ENCODE measurements at places on chromosomes 6 and 20. TPM values are rescaled to one million over a fixed set of nuclear protein-coding genes. Genes with fewer than 3 reads are reported as not detected.

The SMOC2 gene
- 2.9 TPM for total RNA-seq

The RNF144B gene
- total RNA-seq = 0.12 TPM

The MTFR2 gene
- 0.17 TPM for total RNA-seq

The COL21A1 gene
- 151 TPM for total RNA-seq

The TRIM31 gene
- not detected for total RNA-seq

The TNFAIP3 gene
- 5.1 TPM for total RNA-seq

The CNPY3 gene
- total RNA-seq = 44.8 TPM

The ADGRG6 gene
- total RNA-seq = 12.1 TPM

The SLC2A10 gene
- 43.6 TPM for total RNA-seq

The MCHR2 gene
- total RNA-seq = not detected

The SLC16A10 gene
- total RNA-seq = not detected

The TBXT gene
- total RNA-seq = not detected

The FILIP1 gene
- total RNA-seq = 0.43 TPM

The SLC35F1 gene
- total RNA-seq = not detected

The PTCHD4 gene
- 2.5 TPM for total RNA-seq

The RNGTT gene
- 6.8 TPM for total RNA-seq

The SRSF12 gene
- total RNA-seq = 0.51 TPM

Data from pericardium fibroblast (primary cell).